Activated T-cell treated with anti-CD3 and anti-CD28 coated beads, Interleukin-2, amount 50 U/mL, for 4 hours (primary cell): ENCODE measurements at places on chromosomes 3 and 15. TPM values are rescaled to one million over a fixed set of nuclear protein-coding genes. Genes with fewer than 3 reads are reported as not detected.

DNA sequence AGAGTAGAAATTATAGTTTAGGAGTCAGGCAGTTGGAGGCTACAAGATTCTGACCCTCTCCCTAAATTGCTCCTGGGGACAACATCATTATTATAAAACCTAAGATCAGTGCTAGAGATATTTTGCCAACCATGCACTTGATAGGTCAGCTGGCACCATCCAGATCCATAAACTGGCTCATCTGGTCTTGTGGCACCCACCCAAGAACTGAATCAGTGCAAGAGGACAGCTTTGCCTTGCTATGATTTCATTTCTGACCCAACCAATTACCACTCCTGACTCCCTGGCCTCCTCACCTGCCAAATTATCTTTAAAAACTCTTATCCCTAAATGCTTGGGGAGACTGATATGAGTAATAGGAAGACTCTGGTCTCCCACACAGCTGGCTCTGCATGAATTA is 461.1 kb upstream of the TGFBR2 start:
- no peak for DNase-seq

- no peak for DNase-seq
Measured at GRCh38 chr3:50410608-50411139, 51.4 kb upstream of the TMEM115 start.

- no peak for DNase-seq
Measured at GRCh38 chr15:28106294-28107110, 7.4 kb upstream of the OCA2 start.

DNA sequence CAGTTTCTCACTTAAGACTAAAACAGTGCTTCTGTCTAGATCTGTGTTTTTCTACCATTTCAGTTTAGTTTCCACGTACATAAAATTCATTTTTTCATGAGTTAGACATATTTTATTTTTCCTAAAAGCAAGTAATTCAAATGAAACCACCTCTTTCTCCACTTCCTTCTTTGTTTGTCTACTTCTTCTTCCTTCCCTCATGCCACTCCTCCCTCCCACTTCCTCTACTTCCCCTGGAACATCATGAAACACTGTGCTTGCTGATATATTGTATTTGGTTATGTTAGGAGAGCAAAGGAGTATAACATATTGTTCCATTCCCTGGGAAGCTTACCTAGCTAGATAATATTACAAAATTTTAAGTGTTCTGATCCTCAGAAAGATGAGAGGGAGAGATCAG is 36.7 kb upstream of the GOLGA8B start:
- no peak for DNase-seq

DNA sequence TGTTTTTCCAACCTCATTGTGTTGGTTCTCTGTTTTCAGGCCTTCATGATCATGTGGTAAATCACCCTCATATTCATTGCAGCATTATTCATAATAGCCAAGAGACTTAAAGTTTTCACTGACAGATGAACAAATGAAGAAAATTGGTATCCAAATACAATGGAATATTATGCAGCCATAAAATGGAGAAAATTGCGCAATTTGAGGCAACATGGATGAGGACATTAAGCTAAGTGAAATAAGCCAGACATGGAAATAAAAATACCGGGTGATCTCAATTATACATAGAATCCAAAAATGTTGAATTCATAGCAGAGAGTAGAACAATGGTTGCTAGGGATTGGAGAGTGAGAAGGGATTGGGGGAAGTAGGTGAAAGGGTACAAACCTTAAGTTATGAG is 491.9 kb upstream of the KCNMB2 start:
- DNase-seq = no peak

- no peak for DNase-seq
Measured at GRCh38 chr15:39362821-39363561, 217.9 kb upstream of the THBS1 start.

DNA sequence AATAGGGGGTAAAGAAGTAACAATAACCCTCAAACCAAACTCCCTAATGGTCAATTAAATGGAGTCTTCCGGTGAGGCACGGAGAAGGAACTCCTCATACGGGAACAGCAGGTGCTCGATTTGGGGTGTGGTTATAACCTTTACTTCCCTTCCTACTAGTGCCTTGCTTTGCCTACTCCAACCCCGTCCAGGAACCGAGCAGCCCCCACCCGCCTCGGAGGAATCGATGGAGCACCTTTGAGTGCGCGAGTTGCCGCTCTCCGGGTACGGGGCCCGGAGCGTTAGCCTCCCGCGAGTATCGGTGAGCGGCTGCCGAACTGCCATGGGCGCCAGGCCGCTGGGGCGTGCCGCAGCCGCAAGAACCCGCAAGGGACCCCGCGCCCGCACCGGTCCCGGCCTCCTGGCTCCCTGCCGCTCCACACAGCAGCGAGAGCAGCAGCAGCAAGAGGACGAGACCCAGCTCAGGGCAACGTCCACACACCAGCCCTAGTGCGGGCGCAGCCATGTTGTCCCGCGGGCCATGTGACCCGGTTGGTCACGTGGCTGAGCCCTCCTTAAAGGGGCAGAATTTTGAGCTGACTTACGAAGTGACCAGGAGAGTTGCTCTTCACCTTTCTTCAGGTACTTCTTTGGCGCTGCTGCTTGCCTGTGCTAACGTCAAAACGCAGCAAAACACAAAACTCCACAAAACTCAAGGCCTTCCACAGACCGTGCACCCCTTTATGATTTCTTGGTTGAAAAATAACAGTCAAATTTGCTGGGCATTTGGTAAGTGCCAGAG is at the start of gene SUMF1:
TSS of gene SUMF1 (minus strand) at position 529 of the 781 bp plus-strand sequence. CDS start at position 505, 24 bp downstream.
- peak; percentile 64 for DNase-seq

- DNase-seq = no peak
Measured at GRCh38 chr3:133055339-133055738, 17.1 kb downstream of the TMEM108 start.

DNA sequence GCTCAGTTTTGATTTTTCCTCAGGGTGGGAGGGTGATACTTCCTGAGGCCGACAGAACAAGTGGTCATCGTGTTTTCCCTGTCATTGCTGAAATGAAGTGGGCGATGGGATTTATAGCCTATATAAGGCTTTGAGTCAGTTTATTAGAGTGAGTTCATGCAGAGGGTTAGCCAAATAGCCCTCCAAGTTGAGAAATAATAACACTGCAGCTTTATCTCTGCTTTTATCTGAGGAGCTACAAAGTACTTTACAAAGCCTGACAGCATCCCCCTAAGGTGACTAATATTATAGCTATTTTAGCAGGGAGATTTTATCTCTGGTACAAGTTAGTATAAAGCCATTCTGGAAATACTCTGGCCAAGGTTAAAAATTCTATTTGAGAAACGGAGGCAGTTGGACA is 389.6 kb downstream of the MFSD1 start:
- no peak for DNase-seq

GRCh38 chr3:155248531-155249187 is 44.8 kb downstream of the STRIT1 start:
- DNase-seq = no peak

DNA sequence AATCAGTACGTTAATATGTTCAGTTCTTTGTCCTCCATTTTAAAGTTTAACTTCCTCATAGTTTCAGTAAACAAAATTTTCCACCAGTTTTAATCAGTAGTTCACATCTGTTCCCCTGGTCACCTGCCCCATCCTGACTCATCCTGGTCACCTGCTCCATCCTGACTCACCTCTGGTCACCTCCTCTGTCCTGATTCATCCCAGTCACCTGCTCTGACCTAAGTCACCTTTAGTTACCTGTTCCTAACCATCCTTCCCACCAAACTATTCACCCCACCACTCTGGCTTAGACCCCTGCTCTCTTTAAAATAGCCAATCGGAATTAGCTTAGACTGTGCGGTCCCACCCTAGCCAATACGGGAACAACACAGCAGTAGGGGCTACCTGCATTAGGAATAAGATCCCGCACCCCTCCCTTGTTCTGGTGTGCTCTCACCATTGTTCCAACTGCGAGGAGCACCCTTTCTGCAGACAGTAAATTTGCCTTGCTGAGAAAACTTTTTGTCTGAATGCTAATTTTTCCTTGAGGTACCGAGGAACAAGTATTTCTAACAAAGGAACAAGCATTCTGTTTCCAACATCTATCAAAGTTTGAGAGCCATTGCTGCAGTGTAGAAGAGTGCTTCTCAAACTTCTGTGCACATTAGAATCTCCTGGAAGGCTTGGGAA is 169.3 kb downstream of the ADAMTS17 start:
- DNase-seq = no peak

GRCh38 chr3:85781806-85782205 is 823.0 kb downstream of the CADM2 start:
- DNase-seq = no peak

- DNase-seq = no peak
Measured at GRCh38 chr15:88208396-88208795, 48.1 kb downstream of the NTRK3 start.

- no peak for DNase-seq
Measured at GRCh38 chr3:133238015-133238414, 161.8 kb upstream of the BFSP2 start.

DNA sequence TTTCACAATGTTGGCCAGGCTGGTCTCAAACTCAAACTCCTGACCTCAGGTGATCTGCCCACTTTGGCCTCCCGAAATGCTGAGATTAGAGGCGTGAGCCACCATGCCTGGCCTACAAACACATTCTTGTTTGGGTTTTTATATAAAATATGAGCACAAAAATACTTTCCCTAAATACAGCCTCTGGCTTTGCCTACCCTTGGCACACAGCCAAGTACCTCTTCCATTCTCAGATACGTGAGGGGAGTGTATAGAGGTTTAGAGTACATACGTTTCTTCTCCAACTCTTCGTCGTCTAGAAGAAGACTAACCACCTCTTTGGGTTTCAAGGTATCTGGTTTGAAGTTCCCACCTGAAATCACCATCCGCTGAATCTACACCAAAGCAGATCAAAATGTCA is 33.5 kb downstream of the CHAC1 start:
- no peak for DNase-seq

DNA sequence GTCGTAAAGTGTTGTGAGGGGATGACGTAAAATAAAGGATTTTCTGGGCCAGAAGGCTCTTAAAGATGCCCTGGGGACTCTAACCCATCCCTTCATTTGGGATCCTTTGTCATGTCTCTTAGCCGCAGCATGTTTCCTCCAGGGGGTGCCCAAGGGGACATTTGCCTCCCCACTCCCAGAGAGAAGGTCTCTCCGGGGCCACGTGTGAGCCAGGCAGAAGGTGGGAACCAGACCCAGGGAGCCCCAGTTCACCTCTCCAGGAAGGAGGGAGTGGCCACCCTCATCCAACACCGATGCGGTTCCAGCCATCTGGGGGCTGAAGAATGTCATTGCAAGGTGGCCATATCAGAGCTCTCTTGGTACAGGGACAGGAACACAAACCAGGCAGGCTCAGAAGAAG is 25.2 kb downstream of the ST8SIA2 start:
- DNase-seq = no peak

DNA sequence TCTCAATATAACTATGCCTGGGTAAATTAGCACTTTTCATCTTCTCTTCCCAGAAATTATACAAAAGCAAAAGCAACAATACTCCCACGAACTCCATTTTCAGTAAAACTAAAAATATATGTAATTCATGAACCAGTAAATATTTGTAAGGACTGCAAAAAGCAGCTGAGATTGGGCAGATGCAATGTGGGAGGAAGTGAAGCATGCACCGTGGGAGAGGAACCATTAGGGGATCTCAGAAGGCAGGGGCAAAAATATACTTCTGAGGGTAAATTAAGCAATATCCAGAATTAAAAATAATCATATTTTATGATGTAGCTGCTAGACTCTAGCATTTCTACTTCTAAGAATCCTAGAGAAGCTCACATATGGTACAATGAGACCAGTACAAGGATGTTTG is 20.2 kb downstream of the CFAP91 start:
- no peak for DNase-seq

DNA sequence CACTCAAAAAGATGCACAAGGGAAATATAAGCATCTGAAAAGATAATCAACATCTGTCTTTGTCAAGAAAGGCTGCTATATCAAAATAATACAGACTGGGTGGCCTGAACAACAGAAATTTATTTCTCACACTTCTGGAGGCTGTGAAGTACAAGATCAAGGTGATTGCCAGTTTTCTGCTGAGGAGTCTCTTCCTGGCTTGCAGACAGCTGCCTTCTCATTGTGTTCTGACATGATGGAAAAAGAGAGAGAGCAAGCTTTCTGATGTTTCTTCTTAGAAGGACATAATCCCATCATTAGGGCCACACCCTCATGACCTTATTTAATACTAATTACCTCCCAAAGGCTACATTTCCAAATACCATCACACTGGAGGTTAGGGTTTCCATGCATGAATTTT is 1573.3 kb downstream of the SI start:
- DNase-seq = no peak

DNA sequence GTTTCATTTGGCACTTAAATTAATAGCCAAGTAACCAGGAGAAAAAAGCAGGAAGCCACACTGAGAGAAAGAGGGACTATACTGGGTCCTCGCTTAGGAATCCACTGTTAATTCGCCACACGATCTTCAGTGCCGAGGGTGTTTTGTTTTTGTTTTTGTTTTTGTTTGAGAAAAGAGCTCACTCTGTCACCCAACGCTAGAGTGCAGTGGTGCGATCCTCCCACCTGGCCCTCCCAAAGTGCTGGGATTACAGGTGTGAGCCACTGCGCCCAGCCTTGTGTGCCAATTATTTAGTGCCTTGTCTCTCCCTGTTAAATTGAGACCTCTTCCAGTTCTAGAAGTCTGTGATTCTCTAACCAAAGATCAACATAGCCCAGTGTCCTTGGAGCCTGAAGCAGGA is 53.8 kb upstream of the TPM1 start:
- no peak for DNase-seq

- DNase-seq = no peak
Measured at GRCh38 chr15:100132309-100132708, 209.5 kb downstream of the ADAMTS17 start.

DNA sequence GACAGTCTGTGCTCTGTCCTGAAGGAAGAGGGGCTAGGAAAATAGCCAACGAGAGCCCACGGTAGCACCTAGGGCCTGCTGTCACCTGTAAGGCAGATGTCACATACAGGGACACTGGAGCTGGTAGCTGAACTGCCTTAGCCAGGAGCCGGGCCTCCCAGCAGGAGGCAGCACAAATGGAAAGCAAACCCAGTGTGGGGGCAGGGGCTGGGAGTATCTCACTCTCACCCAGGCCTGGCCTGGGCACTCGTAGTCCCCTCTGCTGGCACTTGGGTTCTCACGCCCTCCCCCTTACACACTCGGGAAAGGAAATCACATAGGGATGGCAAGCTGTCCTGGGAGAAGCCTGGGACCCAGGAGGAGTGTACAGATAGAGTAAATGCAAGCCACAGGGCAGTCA is 173.1 kb upstream of the CHRNA7 start:
- DNase-seq = no peak

GRCh38 chr15:40069178-40070165 is 30.5 kb upstream of the SRP14 start:
- DNase-seq = no peak

DNA sequence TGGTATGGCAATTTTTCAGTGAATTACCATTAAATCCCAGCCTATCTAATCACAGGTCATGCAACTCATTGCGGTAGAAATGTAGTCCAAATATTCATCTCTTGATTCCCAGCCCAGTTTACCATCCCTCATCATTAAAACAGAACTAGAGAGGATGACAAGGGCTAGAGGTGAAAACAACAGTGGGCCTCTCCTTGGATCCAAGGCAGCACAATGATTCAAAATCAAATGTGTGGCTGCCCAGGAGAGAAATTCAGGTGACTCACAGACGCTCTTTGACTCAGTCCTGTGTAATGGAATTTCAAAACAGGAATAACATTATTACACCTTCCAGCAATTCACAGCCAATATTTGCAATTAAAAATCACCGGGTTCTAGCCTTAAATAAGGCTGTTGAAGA is 246.5 kb downstream of the TBL1XR1 start:
- no peak for DNase-seq

- DNase-seq = no peak
Measured at GRCh38 chr3:14230729-14231128, 52.1 kb downstream of the LSM3 start.

The CHRM5 gene
- not detected for total RNA-seq

The LMAN1L gene
- total RNA-seq = 0.55 TPM

The GOLGA8Q gene
- 0.13 TPM for total RNA-seq

The LTK gene
- total RNA-seq = 0.11 TPM

The CNOT10 gene
- 48.3 TPM for total RNA-seq

The ZNF35 gene
- 6.7 TPM for total RNA-seq
